ENCODE measurements at places on chromosomes 3 and 15.

DNA sequence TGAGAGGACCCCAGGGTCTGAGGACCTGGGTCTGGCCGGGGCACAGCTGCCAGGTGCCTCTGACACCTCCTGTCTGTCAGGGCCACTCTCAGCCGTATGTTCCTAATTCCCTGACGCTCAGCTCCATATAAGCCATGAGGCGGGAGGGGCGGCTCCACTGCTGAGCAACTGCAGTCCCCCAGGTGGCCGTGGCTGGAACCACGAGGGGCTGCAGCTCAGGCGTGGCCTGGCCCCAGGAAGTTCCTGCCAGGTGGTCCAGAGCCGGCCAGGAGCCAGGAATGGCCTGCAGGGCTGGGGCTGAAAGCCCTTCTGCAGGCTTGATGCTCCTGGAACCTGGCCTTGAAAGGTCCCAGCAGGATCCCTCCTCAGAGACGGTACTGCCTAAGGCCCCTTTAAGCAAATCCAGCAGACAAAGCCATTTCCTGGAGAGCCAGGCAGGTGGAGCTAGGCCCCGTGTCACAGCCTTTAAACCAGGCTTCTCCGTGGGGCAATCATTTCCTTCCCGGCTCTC, 118.0 kb downstream of the CHSY1 start:
- H3K27ac ChIP-seq: no peak overlapping the region
- H3K4me3 ChIP-seq: no peak overlapping the region
- peaks cover 15% of the 10 kb centered on the region for H3K4me1 ChIP-seq
- H3K36me3 ChIP-seq: no peaks in the 10 kb centered on the region

DNA sequence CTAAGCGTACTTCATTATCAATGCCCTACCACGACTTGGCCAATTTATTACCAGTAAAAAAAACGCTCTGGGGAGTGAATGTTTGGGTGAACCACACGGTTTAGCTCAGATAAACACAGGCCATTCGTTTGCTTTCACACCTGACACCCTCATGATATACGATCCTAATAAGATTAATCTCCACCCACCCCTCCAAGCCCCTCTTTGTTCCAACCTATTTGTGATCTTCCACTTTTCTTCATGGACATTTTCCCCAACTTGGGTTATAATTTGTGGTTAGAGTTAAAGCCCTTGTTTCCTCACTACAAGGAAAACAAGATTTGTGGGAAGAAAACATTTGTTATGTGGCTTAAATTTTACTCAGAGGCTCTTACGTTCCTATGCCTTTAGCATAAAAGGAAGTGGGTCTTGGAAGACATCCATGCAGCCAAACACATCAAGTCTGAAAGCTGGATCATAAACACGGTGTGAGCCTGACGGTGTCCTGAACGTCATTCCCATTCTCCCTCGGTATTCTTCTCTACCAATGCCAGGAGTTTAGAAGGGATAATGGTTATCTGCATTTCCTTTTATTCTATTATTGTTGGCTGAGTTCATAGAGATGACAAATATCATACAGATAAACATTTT, 518.9 kb downstream of the NR2F2 start:
- peak; percentile 47 for DNase-seq
- H3K4me3 ChIP-seq: no peak overlapping the region
- H3K27me3 ChIP-seq: no peaks in the 10 kb centered on the region
- H3K27ac ChIP-seq: no peak overlapping the region

DNA sequence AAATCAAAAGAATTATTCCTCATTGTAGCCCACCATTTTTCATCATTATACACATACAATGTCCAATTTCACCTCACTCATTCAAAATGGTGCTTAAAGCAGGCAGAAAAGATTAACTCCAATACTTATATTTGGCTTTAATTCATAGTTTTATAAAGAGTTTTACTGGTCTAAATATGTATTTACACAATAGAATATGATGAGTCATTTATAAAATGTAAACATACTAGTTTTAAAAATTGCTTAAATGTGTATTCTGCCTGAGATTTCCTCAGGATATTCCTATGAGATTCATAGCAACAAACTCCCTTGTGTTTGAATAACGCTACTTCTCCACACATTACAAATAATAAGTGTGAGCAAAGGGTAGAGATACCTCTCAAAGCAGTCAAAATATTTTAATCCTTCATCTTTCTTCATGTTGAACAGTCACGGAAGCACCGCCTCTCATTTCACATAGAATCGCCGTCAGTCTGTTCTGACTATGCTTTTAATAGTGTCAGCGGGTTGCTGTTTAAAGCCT, 75.7 kb upstream of the GBE1 start:
- H3K4me1 ChIP-seq: no peaks in the 10 kb centered on the region
- no peak overlapping the region for H3K4me3 ChIP-seq
- H3K36me3 ChIP-seq: no peaks in the 10 kb centered on the region
- no peak for DNase-seq
- H3K27ac ChIP-seq: no peak overlapping the region
- H3K27me3 ChIP-seq: no peaks in the 10 kb centered on the region

GRCh38 chr3:116947809-116948208, 238.2 kb downstream of the TUSC7 start:
- no peaks in the 10 kb centered on the region for H3K36me3 ChIP-seq
- H3K27ac ChIP-seq: no peak overlapping the region
- H3K27me3 ChIP-seq: no peaks in the 10 kb centered on the region
- peaks cover 7% of the 10 kb centered on the region for H3K4me1 ChIP-seq

DNA sequence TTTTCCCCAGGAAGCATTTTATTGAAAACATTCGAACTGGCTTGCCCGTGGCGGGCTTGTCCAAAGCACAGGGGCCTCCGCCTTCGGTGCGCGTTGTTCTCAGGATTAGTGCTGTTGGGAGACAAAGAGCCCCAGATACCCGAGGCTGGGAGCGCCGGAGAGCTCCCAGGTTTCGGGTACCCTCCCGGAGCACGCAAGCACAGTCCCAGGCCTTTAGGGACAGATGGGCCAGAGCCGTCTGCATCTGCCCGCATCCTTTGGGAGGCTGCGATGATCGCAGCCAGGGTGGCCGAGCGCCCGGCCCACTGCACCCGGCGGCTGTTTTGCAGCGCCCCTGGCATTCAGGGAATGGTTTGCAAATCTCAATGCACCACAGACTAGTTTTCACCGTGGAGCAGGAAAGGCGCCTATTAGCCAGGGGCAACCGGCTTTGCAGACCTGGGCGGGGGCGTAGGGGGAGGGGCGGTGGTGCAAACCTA, 5.0 kb upstream of the FEZF2 start:
- H3K27me3 ChIP-seq: peaks cover 100% of the 10 kb centered on the region
- no peak overlapping the region for H3K27ac ChIP-seq
- no peak overlapping the region for H3K4me3 ChIP-seq
- no peaks in the 10 kb centered on the region for H3K4me1 ChIP-seq

DNA sequence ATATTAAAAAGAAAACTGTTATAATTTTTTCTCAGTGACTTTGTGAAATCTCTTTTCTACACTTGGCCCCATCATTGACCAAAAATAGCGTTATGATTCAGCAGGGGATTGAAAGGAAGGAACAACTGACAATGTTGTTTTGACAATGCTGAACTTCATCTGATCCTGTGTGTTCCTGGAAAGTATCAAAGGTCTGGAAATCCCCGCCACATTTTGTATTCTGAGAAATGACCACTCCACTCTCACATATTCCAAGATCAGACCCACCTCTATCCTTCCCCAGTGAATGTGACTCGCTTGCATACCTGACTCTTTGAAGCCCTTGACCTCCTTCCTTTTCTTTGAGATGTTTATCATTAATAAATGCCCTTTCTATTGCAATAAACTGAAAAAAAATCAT, 9.7 kb upstream of the RIOX2 start:
- no peak overlapping the region for H3K4me3 ChIP-seq
- peaks cover 7% of the 10 kb centered on the region for H3K4me1 ChIP-seq
- no peaks in the 10 kb centered on the region for H3K36me3 ChIP-seq
- peak; percentile 30 for DNase-seq

GRCh38 chr3:10421996-10422395, 83.4 kb downstream of the ATP2B2 start:
- H3K36me3 ChIP-seq: no peaks in the 10 kb centered on the region
- H3K4me3 ChIP-seq: no peak overlapping the region
- H3K27ac ChIP-seq: no peak overlapping the region
- H3K4me1 ChIP-seq: no peaks in the 10 kb centered on the region
- DNase-seq: no peak
- H3K27me3 ChIP-seq: no peaks in the 10 kb centered on the region

GRCh38 chr15:39404767-39405181, 176.1 kb upstream of the THBS1 start:
- H3K4me1 ChIP-seq: peaks cover 44% of the 10 kb centered on the region
- peak overlapping the region; percentile 76 for H3K27ac ChIP-seq
- H3K27me3 ChIP-seq: no peaks in the 10 kb centered on the region
- H3K36me3 ChIP-seq: no peaks in the 10 kb centered on the region
- H3K4me3 ChIP-seq: no peak overlapping the region
- DNase-seq: no peak

DNA sequence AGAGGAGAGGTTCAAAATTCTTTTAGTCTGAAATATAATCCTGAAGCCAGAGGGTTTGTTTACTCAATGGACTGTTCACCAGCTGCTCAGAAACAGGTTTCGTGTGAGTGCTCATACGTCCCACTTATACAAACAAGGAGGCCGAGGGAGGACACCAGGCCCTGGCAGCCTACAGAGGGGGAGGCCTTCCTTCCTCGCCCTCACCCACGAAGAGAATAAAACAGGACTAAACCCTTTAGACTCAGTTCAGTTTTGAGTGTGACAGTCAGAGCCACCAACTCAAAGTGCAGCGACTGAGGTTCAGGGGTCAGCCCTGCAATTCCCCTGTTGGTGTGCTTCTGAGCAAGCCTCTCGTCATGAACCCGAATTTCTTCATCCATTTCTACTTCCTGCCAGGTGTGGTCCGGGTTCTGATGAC, 17.3 kb downstream of the FAM174B start:
- DNase-seq: no peak
- H3K4me1 ChIP-seq: no peaks in the 10 kb centered on the region
- no peak overlapping the region for H3K4me3 ChIP-seq
- H3K27me3 ChIP-seq: no peaks in the 10 kb centered on the region
- H3K27ac ChIP-seq: no peak overlapping the region
- H3K36me3 ChIP-seq: no peaks in the 10 kb centered on the region

GRCh38 chr3:71578054-71578751, 5.3 kb downstream of the FOXP1 start:
- H3K27me3 ChIP-seq: no peaks in the 10 kb centered on the region
- H3K4me1 ChIP-seq: peaks cover 36% of the 10 kb centered on the region
- peak overlapping the region; percentile 67 for H3K4me3 ChIP-seq
- no peaks in the 10 kb centered on the region for H3K36me3 ChIP-seq
- DNase-seq: no peak

GRCh38 chr3:27677565-27677964, 44.6 kb downstream of the EOMES start:
- no peaks in the 10 kb centered on the region for H3K4me1 ChIP-seq
- H3K4me3 ChIP-seq: no peak overlapping the region
- DNase-seq: peak; percentile 97

GRCh38 chr3:149510480-149510879, 36.0 kb downstream of the TM4SF4 start:
- no peak for DNase-seq
- H3K4me1 ChIP-seq: no peaks in the 10 kb centered on the region
- peaks cover 3% of the 10 kb centered on the region for H3K27me3 ChIP-seq
- H3K27ac ChIP-seq: no peak overlapping the region

DNA sequence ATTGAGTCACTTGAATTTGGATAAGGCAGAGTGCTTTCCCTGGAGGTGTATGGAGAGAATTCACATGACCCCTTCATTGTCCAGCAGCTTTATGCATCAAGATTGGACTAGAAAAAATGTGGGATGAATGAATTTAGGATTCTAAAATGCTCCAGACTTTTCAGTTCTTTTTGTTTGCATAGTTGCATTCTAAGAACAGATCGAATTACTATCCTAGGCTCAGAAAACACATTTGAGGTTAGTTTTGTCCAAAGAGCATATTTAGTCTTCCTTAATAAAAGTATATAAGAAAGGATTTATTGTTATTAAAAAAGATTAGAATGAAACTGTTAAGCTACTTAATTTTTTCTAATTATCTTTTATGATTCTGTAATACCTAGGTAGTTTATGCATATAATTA, 127.4 kb downstream of the UBE2E2 start:
- H3K4me1 ChIP-seq: no peaks in the 10 kb centered on the region
- no peak for DNase-seq
- H3K36me3 ChIP-seq: no peaks in the 10 kb centered on the region
- no peaks in the 10 kb centered on the region for H3K27me3 ChIP-seq
- no peak overlapping the region for H3K4me3 ChIP-seq

- H3K27ac ChIP-seq: no peak overlapping the region
- H3K27me3 ChIP-seq: no peaks in the 10 kb centered on the region
- peaks cover 5% of the 10 kb centered on the region for H3K4me1 ChIP-seq
- H3K4me3 ChIP-seq: no peak overlapping the region
- DNase-seq: no peak
- H3K36me3 ChIP-seq: no peaks in the 10 kb centered on the region
These were observed 11.8 kb upstream of the UACA start for GRCh38 chr15:70775160-70775559.

GRCh38 chr3:182671942-182672341, 121.4 kb upstream of the ATP11B start:
- H3K27me3 ChIP-seq: no peaks in the 10 kb centered on the region
- no peaks in the 10 kb centered on the region for H3K36me3 ChIP-seq
- peak; percentile 46 for DNase-seq
- no peak overlapping the region for H3K4me3 ChIP-seq
- no peak overlapping the region for H3K27ac ChIP-seq
